H9 (cell line): ENCODE measurements at places on chromosomes 2 and 18. TPM values are rescaled to one million over a fixed set of nuclear protein-coding genes. Genes with fewer than 3 reads are reported as not detected.

DNA sequence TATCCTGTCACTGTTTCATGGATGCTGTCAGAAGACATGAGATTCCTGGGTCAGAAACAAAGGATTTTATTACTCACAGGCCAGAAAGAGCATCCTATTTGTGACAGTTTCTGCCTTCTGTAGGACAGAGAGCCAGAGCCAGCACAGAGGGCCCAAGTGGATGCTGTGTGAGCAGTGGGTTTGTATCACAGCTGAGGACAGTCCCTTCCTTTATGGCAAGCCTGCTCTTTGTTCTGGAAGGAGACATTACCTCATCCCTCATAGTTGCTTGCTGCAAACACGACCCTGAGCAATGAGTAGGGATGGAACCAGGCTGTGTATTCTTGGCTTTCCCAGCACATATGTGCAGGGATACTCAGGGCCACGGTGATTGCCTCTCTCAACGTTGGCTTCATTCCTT, 41.6 kb downstream of the ARHGEF4 start:
- no peak for DNase-seq

GRCh38 chr2:50401772-50402653, 629.9 kb downstream of the NRXN1 start:
- DNase-seq = peak; percentile 61

GRCh38 chr2:197293252-197294007, 17.1 kb downstream of the ANKRD44 start:
- no peak for DNase-seq

GRCh38 chr18:13416848-13417247, 198.3 kb downstream of the LDLRAD4 start:
- DNase-seq = no peak

- DNase-seq = no peak
Observed at GRCh38 chr2:64582774-64583340, 58.7 kb downstream of the AFTPH start.

Gene SULT1C2
- total RNA-seq = 1.6 and 2.2 TPM in 2 replicates
